ENCODE measurements at places on chromosomes 1 and 21.

DNA sequence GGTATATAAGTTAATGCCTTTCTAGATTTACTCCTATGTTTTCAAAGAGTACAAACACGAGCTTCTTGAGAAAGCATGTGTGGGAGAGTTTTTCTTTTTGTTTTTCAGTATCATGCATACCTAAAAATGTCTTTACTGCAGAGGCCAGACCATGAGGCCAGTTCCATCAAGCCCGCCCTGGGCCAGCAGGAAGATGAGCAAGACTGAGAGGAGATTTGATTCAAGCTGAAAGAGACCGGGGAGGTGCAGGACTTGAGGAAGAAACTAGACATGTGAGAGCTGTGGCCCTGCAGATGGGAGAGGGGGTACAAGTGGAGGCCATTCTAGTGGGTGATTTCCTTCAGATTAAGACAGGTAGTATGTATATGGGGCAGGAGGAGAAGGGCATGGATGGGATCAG, 33.4 kb upstream of the NTPCR start:
- no peak for DNase-seq

DNA sequence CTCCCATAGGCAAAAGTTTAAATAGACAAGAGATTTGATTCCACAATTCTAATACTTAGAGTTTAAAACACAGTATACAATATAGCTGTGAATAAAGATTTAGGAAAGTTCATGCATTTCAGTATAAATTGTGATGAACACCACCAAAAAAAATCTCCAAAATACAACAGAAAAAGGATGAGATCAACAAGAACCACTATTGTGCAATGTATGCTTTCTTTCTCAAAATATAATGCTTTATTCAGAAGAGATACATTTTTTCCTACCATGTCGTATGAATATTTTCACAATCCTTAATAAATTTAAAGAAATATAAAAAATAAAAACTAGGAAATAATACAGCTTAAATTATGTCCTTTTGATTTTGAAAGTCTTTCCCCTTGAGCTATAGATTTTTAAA, 1309.2 kb downstream of the MRPL39 start:
- no peak for DNase-seq

DNA sequence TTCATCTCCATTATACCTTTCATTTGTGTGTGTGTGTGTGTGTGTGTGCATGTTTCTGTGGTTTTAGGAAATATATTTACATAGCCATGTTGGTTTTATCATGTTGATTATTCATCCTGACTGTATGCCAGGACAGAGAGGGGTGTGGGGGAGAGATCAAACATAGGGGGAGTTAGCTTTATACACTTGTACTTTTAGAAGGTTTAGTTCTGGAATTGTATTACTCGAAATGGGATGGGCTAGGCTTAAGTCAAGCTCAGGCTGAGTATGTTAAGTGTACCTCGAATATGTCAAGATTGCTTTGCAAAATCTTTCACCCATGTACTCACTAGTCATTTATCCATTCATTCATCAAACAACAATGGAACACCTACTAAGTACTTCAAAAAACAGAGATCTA, 123.3 kb downstream of the HMCN1 start:
- no peak for DNase-seq

- DNase-seq, result peak; percentile 48
These were observed 3.2 kb downstream of the SLC2A1 start for GRCh38 chr1:42955311-42956063.

GRCh38 chr1:228004331-228004855, 2.4 kb upstream of the WNT3A start:
- DNase-seq, result peak; percentile 5

GRCh38 chr1:76948846-76949245, 81.6 kb downstream of the ST6GALNAC5 start:
- no peak for DNase-seq

- no peak for DNase-seq
These were observed 68.3 kb downstream of the DHRS3 start for GRCh38 chr1:12549460-12550349.

- DNase-seq, result peak; percentile 43
These were observed 105.4 kb downstream of the SLC45A1 start for GRCh38 chr1:8423269-8423691.

GRCh38 chr21:46564391-46564790, 40.5 kb downstream of the S100B start:
- DNase-seq, result no peak

DNA sequence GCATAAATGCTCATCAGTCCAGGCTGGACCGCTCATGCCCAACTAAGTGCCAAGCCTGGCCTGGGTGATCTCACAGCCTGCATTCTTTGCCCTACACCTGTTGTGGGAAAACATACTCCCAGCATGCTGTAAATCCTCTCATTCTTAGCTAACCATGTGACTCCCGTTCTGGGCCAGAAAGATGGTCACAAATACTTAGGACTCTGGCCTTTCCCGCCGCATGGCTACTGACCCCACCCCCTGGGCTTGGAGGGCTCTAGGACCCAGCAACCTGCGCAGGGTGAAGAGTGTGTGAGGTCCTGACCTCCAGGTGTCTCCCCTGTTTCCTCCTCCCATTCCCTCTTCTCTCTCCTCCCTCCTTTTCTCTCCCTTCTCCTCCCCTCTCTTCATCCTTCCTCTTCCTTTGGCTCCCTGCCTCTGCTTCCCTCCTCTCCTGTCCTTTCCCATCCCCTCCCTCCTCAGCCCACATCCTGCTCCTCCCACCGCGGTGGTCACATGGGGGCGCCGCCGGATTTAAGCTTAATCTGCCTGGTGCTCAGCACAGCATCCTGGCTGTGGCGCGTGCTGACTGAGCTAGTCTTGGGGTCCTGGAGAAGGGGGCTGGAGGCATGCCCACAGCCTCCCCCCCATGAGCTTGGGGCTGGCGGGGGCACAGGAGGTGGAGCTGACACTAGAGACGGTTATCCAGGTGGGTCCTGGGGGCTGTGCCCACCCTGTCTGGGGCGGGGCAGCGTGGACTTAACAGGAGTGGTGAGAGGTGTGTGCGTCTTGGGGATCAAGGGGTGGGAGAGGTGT, at the start of gene CROCC:
Gene CROCC (plus strand): TSS at position 541 of the 795 bp plus-strand sequence. CDS start 88 bp downstream, at position 629.
- DNase-seq, result peak; percentile 42

DNA sequence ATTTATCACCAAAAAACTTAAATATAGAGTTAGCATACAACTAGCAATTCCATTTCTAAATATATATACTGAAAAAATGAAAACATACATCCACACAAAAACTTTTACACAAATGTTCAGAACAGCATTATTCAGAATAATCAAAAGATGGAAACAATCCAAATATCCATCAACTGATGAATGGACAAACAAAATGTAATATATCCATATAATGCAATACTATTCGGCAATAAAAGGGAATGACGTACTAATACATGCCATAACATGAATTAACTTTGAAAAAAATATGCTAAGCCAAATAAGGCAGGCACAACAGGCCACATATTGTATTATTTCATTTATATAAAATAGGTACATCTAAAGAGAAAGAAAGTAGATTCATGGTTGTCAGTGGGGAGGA, 33.9 kb downstream of the TUT4 start:
- no peak for DNase-seq
